ENCODE measurements at places on chromosomes 5 and 9.

DNA sequence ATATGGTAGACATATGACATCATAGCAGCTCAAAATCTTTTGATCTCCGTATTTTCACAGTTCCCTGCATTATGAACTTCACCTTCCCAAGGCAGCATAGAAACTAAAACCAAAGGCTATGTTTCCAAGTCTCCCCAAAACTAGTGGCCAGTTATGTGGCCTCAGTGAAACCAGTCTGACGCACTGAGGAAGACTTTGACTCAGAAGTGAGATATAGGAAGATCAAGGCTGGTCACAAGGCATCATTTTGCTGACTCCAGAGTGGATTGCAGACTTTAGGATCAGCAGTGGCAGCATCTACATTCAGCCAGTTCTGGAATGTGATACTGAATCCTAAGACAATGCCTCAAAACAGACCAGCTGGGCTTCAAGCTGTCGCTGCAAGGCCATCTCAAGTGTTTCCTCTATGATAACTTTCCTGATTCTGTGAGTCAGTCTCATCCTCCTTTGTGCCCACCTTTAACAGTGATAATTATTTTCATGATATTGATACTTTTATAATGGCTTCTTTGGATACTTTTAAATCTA is 34.4 kb upstream of the ELL2 start:
- DNase-seq, result no peak

DNA sequence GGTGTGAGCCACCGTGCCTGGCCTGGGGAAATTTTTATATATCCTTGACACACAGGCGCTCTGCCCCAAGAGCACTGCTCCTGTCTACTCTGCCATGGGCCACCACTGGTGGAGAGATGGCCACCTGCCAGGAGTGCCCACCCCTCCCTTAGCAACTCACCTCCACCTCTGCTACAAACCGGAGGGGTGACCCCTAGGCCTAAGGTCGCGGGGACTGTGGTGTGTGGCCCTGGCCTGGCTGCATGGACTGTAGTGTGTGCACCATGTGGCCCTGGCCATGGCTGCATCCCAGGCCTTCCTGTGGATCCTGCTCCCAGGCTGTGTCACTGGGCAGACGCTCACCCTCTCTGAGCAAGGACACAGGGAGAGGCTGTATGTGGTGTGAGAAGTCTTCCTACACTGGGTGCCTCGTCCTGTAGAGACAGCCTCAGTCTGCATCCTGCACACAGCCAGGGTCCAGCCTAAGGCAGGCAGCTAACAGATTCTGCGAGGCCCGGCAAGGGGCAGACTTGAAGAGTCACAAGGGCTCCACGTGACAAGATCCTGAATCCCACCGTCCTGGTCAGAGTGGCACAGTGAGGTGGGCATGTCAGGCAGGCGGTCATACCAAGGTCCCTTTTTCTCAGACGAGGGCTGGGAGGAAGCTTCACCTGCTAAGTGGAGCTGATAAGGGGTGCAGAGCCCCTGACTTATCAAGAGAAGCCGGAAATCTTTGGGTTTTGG is 10.3 kb downstream of the NINJ1 start:
- DNase-seq, result no peak

- no peak for DNase-seq
These were observed 275.4 kb downstream of the EBF1 start for GRCh38 chr5:158824241-158824882.

- DNase-seq, result no peak
These were observed 103.5 kb upstream of the PTCH1 start for GRCh38 chr9:95620314-95620713.

DNA sequence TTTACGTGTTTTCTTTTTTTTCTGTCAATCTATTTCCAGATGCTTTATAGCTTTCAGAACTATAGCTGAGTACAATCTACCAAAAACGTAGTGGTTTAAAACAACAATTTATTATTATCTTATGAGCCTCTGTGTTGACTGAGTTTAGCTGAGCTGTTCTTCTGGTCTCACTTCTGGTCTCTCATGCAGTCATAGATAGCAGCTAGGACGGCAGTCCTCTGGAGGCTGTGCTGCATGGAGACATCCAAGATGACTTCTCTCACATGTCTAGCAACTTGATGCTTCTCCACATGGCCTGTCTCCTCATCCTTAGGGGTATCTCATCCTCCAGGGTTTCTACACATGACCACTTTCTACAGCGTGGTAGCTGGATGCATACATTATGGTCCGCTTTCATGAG is 22.0 kb upstream of the RAD23B start:
- DNase-seq, result no peak

DNA sequence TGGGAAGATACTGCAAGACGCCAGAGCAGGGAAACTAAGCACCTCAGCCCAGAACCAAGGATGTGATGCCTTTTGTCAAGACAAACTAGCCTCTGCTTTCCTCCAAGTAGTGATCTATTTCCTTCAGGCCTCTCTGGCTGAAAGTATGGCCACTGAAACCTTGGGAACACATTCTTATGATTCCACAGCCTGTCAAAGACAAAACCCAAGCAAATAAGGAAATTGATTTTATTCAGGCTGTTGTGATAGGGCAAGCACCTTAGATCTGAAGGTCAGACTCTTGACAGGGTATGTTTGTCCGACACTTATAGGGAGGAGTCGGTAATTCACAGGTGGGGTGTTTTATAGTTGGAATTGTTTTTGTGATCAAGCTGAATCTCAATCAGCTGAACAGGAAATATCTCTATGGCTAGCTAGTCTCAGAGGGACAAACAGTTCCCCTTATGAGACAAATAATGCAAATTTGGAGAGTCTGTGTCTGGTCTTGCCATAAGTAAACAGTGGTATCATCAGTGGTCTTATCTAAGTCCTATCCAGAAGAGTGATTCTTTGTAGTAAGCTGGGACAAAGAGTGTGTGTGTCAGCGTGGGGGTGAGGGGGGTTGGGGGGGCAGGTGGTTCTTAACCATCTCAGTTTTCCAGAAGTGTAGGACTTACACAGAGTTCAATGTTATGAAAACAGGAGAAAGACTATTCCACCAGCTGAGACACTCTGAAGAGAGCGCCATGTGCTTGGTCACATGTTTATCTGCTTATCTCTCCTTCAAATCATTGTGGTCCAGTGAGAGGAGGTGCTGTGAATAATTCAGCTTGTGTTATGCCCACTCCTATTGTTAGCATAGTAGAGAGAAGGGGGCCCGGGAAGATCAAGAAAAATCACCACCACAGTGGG is 6.7 kb upstream of the ZCCHC10 start:
- DNase-seq, result no peak

DNA sequence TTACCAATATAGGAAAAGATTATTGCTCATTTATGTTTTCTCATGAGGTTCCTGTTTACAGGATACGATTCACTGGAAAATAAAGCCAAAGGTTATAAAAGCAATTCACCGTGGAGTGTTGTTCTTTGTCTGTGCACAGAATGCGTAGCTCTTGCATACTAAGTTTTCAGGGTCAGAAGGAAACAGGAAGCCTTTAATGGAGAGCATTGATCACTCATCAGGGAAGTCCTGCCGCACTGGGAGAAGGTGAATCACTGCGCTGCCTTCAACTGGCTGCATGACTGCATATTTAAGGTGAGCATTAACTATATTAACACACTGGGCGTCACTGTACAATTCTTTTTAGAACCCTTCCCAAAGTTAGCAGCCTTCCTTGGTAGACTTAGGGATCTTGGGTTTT is 74.1 kb upstream of the SYK start:
- DNase-seq, result no peak

Measured in stimulated activated CD4-positive, alpha-beta T cell treated with anti-CD3 and anti-CD28 coated beads, Interleukin-1b, Interleukin-23, amount 100 ng/mL, for 48 hours (primary cell).